ENCODE measurements at places on chromosomes 3 and 15.

- DNase-seq: peak; percentile 26
Observed at GRCh38 chr3:33074217-33075067, 22.5 kb downstream of the GLB1 start.

GRCh38 chr15:98231696-98232440, 271.4 kb downstream of the ARRDC4 start:
- peak; percentile 45 for DNase-seq

GRCh38 chr3:127753898-127754410, 68.4 kb downstream of the MGLL start:
- DNase-seq: no peak

DNA sequence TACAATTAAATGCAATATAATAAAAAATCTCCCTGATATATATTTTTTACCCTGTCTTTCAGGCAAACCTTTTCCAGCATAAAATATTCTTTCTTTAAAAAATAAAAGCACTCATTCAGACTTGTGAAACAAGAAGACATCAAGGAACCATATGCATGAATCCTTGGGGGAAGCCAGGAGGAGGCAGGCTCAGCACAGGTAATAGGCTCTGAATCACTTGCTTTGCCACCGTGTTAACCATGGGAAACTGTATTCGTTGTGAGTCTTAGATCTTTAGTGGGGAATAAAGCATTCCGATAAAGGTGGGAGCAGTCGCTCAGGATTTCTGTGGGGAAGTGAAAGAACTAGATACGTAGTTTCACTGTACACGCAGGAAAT, 42.4 kb downstream of the FBN1 start:
- DNase-seq: no peak

- DNase-seq: no peak
Observed at GRCh38 chr15:82946155-82946701, 6.3 kb downstream of the HOMER2 start.

DNA sequence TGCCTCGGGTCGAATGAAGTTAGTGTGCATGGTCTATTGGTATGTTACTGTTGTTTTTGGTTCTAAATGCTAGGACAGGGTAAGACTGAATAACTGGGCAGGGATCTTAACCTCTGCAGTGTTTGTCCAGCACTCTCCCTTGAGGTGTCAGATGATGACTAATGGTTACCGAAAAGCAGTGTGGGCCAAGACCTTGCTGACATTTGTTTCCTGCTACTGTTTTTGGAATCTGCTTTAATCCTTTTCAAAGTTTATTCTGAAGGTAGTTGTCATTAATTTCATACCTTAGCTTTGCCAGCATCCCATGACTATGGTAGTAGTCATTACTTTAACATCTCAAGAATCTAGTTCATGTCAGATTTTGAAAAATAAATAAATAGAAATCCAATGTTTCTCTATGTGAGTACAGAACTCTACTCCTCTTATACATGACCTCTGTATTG, 117.0 kb downstream of the P3H2 start:
- DNase-seq: peak; percentile 91

DNA sequence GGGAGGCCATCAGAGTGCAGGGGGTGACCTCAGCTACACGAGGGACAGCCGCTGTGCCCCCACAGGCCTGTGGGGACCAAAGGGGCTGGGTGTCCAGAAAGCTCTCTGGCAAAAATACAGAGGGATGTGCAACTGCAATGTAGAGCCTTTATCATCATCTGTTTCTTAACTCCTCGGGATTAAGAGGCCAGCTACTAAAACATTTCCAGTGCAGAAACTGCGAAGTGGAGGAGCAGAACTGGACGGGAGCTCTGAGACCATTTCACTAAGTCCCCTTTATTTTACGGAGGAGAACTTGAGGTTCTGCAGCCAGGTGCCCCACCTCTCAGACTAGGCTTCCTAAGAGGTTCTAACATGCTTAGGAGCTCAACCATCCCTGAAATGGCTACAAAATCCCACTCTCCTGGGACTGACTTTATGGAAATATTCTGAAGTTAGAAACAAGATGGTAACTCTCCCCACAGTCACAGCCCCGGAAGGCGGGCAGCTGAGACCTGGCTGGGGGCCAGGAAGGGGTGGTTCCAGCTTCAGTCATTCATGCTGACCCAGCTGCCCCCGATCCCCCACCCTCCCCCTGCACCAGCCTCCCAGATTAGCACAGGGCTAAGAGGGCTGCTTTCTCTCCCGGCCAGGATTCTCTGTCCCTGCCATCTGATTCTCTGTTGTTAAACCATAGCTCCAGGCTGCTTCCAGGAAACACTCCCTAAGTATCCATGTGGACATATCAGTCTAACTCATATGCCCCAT, 40.3 kb downstream of the UMPS start:
- no peak for DNase-seq

DNA sequence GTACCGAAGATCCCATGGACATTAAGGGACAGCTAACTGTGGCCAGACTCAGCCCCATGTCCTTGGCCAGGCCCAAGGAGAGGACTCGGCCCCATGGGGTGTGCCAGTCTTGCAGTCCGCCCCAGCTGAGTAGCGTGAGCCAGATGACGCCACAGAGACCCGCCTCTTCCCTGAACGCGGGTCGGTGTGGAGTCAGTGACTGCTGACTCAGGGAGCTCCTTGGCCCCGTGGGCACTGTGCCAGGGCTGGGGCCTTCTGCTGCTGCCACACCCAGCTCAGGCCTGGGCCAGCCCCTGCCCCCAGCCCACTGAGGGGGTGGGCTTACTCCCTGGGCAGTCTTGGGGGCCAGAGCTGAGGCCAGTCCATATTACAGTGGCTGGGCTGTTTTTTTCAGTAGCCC, 52.8 kb downstream of the PLXNA1 start:
- DNase-seq: no peak

DNA sequence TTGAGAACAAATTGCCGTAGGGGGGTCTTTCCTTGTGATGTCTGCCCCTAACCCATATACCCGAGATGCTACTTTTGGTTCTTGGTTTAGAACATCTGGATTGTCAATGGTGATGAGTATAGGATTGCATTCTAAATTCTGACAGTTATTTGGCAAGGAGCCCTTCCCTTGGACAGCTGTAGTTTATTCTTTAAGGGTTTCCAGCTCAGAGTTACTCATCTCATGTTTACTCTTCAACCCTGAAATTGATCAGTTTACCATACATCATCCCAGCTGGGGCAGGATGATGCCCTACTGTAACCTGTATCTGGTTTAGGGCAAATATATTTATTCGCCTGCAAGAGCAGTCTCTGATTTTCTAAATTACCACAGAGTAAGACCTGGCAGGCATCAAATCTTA, 85.7 kb upstream of the XCR1 start:
- DNase-seq: no peak

GRCh38 chr3:171526869-171527268, 66.7 kb upstream of the TNIK start:
- DNase-seq: no peak

DNA sequence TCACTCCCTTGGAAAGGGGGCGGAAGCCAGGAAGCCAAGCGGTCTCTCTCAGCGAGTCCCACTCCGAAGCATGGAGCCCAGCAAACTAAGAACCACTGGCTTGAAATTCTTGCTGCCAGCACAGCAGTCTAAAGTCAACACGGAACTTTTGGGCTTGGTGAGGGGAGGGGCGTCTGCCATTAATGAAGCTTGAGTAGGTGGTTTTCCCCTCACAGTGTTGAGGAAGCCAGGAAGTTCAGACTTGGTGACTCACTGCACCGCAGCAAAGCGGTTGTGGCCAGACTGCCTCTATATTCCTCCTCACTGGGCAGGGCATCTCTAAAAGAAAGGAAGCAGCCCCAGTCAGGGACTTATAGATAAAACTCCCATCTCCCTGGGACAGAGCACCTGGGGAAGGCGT, 665.4 kb upstream of the CBLB start:
- DNase-seq: no peak

DNA sequence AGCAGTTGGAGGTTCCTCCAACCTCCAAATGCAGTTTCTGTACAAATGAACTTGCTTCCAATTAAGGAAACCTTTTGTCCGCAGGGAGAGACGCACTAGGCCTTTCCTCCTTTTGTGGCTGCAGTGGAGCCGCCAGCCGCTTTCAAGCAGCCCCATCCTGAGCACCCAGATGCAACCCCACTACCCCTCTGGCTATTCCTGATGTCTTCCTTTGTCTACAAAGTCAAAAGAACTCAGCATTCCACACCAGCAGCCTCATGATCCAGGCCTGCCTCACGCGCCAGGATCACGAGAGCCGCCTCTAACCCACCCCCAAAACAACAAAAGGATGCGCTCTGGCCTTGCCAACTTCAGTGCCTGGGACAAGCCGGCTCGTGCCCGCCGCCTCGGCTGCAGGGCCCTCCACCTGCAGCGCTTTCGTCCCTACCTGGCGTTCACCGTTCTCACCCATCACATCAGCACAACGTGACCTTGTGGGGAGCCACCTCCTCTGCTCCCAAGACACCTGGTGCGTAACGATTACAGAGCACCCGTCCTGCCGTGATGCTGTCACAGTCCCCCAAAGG, 48.2 kb upstream of the MUC4 start:
- no peak for DNase-seq

DNA sequence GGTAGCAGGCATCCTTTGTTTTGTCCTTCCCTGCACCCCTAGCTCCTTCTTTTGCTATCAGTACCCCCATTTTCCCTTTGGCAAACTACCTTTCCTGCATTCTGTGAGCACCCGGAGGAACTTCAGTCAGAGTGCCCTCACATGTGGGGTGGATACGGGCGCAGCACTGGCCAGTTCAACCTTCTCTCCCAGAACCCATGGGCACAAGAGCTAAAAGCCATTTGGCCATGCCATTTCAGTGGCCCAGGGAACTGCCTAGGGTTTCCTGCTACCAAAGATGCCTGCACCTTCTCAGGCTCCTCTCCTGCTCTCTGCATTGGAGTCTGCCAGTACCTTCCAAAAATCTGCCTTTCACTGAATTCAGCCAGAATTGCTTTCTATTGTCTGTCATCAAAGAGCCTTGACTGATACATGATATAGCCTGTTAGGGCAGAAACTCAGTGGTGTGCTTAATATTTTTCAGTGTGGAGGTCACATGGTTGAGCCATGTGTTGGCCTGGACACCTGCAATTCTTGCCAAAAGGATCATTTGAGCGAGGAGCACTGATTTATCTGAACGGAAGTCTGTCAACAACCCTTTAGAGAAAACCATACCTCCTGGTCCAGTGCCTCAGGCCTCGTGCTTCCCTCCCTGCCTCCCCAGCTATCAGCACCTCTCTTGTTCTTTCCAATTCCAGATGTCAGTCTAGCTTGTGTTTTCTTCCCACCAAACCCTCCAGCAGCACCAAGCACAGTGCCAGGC, 27.0 kb upstream of the HHATL start:
- DNase-seq: no peak

GRCh38 chr3:74808506-74809275, 194.2 kb upstream of the CNTN3 start:
- DNase-seq: no peak

DNA sequence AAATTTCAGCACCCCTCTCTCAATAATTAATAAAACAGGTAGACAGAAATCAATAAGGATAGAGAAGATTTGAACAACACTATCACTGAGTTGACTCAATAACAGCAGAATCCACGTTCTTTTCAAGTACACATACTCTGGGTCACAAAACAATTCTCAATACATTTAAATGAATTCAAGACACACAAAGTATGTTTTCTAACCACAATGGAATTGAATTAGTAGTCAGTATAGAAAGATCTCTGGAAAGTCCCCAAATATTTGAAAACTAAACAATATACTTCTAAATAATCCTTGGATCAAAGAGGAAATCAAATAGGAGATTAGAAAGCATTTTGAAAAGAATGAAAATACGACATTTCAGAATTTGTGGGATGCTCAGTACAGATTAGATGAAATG, 40.0 kb downstream of the TKT start:
- no peak for DNase-seq

DNA sequence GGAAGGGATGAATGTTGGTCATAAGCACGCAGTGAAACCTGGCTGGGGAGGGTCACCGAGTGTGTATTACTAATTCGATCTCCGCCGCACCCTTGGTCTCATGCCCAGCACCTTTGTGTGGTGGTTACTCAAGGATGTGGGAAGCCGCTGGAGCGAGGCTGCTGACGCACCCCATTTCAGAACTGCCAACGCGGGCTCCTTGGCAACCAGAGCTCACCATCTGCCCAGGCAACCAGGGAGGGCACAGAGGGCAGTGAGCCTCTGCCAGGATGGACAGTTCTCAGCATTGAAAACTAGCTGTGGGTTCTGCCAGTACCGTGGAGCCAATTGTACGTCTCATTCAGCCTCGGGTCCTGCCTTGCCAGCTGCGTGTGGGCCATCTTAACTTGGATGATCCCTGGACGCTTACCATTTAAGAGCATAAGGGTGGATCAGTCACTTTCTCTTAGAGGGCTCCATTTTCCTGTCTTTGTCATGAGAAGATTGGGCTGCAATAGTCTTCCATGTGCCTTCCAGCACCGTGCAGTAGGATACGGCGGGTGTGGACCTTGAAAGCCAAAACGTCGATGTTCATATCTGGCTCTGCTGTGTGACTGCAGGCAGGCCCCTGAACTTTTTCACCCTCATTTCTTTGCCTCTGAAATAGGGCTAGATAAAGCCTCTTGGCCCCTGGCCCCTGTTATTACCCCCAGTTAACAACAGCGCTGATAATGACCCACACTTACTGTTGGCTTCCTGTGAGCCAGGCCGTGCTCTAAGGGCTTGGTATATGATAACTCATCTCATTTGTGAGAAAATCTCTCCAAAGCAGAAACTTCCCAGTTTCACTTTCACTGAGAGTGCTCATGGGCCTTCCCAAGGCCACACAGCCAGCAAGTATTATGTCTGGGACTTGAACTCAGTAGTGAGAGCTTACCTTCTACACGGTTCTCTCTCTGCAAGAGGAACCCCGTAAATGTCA, 238.8 kb downstream of the OPA1 start:
- DNase-seq: no peak

DNA sequence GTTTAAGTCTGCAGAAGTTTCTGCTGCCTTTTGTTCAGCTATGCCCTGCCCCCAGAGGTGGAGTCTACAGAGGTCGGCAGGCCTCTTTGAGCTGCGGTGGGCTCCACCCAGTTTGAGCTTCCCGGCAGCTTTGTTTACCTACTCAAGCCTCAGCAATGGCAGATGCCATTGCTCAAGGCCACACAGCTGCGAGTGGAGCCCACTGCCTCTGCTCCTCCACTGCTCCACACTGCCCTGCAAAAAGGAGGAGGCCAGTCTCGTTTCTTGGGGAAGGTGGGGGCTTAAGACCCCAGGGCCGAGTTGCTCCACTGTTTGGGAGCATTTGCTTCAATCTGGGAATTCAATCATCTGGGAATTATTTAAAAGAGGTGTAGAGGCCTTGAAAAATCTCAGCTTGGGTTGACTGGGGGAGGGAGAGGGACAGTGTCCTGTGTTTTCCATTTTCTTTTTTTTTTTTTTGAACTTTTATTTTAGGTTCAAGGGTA, 144.6 kb upstream of the MEF2A start:
- no peak for DNase-seq

- no peak for DNase-seq
Observed at GRCh38 chr3:40170395-40170794, 139.1 kb upstream of the EIF1B start.
